ENCODE measurements at places on chromosomes 11 and 22.

DNA sequence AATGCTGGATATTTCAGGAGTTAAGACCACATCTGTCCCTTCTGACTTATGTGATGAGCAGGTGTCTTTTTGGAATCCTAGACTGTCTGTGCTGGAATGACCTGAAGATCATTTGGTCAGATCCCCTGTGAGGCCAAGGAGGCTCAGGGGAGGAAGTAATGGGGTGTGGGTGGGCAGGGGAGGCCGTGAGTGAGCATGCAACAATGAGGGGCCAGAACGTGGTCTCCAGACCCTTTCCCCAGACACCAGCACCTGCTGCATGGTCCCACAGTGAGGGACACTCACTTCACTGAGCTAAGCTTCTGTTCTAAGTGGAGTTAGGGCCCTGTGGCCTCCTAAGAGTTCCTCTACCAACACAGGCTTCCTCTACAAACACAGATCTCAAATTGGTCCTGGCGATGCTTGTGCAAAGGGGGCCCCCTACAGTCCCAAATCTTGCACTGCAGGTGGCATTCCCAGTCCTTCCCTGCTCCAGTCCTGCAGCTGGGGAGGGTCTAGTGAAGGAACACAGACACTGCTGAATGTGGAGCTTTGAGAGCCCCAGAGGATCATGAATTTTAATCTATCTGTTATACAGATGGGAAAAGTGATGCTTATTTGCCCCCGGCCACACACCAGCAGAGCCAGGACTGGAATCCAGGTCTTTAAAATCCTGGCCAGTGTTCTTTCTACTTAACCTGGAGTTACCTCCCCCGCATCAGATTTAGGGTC lies 7.4 kb downstream of the USP2 start:
- DNase-seq, result peak; percentile 28

- DNase-seq, result no peak
Observed at GRCh38 chr11:76339221-76339620, 41.7 kb downstream of the THAP12 start.

- DNase-seq, result no peak
Observed at GRCh38 chr11:12029738-12030363, 21.4 kb upstream of the DKK3 start.

DNA sequence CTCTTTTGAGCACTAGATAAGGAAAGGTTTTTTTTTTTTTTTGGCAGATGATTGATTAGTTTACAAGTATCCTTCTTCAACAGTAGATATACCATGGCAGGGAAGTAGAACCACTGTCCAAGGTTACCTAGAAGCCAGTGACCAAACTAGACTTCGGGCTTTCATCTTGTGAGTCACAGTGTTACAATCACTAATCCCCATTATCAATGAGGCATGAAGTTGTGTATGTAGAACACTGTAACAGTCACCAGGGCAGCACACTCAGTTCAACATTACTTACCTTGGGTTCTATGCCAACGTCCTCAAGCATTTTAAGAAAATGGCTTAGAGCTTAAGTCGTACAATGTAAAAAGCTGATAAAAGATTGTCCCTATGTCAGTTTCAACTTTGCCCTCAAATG lies 430.9 kb downstream of the ETS1 start:
- DNase-seq, result no peak

DNA sequence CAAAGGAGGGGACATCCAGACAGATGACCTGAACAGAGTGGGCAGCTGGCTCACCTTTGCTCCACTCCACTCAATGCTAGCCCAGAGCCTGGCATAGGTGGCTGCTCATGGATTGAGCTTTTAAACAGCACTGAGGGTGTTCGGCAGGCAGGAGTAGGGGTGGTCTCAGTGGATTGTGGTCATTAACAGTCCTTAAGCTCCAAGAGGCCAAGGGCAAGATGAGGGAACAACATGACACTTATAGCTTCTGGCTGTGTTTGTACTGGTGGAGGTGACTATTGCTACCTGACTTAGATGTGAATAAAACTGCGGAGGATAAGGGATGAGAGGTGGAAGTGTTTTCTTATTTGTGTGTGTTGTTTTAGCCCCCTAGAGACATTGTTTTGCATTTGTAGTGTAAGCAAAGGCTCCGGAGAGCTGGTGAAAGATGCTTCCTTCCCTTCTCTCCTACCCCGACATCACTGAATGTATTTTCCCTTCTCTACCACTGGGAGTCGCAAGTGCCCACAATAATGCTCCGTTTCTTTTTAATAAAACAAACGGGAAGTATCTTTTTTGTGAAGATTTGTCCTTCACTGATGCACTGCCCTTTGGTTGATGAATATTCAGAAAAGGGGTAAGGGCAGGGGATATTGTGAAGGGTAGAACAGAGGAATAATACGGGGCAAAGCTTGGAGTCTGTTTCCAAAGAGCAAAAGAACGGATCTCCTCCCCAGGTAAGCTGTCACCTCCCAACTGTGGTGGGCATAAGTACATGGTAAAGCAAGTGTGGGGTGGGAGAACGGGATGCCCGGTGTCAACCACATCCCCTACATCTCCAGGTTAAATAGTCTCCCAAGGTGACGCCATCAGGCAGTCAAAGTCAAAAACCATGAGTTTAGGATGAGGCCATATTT lies 27.5 kb upstream of the MTNR1B start:
- DNase-seq, result no peak

DNA sequence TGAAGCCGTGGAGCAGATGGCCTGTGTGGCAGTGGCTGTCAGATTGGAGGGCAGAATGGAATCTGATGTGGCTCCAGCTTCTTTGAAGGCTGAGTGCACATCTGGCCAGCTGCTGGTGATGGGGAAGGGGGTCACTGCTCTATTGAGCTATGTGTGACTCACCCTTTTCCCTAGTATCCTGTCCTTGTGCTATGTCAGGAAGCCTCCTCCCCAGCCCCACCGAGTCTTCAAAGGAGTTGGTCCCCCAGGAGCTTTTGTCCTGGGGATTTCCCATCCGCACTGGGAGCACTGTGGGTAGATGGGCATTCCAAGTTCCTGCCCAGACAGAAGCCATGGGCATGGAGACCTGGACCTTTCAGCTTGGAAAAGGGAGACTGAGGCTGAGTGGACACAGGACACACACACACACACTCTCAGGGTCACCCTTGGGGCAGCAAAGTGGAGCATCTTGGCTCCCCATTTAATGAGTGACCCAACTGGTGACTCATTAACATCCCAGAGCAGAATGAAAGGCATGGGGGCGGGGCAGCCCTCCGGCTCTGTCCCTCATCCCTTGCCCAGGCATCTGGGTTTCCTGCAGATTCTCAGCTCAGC lies 3.3 kb downstream of the SERPINH1 start:
- no peak for DNase-seq

DNA sequence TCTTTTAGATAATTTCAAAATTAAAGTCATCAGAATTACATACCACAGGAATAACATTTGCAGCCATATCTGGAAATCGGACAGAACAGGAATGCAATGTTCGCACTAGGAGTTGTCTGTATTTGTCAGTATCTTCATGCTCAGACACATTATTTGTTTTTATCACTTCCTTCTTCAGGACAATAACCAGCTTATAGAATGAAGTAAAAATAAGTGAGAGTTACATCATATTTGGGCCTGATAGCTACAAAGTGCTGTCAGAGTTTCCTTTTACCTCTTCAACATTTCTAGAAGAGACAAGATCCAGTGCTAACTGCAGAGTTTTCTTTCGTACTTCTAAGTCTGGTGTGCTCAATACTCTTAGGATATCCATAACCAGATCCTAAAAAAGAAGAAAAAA lies 18.9 kb downstream of the COPB1 start:
- DNase-seq, result no peak

GRCh38 chr11:16070573-16070972 lies 285.8 kb downstream of the SOX6 start:
- no peak for DNase-seq

DNA sequence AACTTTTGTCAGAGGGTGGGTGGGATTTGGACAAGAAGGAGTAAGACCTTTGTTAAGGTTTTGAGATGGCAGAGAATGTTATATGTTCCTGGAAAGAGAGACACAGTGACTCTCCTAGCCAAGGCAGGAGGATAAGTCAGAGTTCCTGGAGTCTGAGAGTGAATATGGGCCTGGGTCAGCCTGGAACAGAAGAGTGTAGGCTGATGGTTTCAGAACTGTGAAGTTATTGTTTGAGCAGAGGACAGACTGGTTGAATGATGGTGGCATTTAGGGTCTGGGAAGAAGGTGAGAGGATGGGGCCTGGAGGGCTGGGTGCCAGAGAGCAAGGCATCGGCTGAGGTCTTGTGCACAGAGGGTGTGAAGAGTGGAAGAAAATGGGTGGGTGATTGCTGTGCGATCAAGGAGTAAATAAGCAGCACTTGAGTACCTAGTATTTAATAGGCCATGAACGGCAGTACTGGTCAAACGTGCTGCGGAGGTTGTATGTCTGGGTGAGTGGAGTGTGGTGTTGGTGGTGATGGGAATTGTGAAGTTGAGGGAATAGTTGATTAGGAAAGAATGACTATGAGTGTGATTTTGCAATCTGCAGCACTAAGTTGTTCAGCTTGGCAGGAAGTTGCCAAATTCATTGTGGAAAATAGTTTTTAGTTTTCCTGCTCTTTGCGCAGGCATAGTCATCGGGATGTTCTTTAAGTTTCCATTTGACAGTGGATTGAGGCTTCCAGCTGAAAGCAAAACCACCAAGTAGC lies 1.8 kb downstream of the PANX1 start:
- no peak for DNase-seq

DNA sequence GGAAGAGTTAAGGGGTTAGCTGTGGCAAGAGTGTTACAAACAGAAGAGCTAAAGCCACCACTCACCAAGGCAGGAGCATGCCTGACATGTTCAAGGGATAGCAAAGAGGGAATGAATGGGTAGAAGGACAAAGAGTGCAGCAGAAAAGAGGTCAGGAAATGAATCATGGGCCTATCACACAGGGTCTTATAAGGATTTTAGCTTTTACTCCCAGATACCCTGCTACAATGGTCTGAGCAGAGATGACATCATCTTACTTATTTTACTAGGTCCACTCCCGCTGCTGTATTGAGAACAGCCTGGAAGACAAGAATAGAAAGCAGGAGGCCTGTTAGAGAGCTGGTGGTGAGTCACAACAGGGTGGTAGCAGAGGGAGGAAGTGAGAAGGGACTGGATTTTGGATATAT lies 9.8 kb downstream of the TRAF6 start:
- no peak for DNase-seq

GRCh38 chr11:57425565-57426438 lies 1.1 kb downstream of the SLC43A3 start:
- DNase-seq, result no peak

DNA sequence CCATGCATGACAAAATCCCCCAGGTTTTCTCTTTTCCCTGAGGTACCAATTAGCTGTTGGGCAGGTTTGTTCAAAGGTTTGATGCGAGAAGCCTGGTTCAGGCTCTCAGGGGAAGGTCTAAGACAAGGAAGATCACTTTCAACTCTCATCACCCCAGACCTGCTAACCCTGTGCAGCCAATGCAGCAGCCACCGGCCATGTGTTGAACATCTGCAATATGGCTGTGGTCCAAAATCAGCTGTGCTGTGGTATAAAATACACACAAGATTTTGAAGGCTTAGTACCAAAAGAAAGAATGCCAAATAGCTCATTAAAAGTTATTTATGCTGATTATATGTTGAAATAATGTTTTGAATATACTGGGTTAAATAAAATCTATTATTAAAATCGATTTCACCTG lies 58.5 kb downstream of the SMCO4 start:
- DNase-seq, result no peak

DNA sequence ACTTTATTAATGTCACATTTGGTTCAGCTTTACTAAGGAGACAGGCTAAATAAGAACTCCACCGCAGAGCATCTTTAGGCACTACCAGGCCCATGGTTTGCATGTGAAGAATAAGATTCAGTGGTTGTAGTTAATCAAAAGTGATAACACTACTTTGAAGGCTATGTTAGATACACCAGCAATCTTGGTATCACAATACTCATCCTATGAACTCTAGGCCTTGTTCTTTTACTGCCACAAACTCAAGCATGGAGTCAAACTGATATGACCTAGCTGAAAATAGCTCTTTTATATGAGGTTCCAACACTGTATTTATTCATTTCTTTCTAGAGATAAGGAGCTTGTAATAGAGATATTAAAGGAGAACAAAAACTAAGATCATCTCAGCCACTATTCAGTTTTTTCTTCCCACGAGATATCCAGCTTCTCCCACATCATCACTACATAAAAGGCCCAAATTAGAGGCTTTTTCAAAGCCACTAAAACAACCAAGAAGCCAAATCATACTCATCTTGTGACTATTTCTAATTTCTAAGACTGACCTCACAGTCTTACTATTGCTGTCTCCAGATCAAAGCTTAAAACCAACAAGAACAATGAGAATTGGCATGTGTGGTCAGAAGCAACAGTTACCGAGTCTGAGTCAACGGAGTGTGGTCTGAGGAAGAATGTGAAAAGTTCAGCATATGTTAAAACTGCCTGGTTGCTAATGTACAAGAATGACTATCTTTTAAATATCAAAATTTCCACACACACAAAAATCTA lies 25.1 kb upstream of the GUCY1A2 start:
- no peak for DNase-seq

DNA sequence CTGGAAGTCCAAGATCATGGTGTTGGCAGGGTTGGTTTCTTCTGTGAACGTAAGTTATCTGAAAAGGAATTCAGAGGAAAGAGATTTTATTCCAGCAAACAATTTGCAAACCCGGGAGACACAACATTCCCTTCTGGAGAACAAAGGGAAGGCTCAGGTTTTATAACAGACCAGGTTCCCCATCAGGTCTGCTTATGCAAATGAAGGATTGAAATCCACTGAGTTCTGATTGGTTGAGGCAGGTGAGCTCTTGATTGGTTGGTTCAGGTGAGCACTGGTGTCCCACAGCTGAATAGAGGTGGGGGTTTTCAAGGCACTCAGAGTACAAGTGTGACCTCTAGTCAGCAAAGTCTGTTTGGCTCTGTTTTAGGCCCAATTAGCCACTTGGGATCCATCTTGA lies 1306.8 kb downstream of the TBC1D22A start:
- DNase-seq, result no peak

DNA sequence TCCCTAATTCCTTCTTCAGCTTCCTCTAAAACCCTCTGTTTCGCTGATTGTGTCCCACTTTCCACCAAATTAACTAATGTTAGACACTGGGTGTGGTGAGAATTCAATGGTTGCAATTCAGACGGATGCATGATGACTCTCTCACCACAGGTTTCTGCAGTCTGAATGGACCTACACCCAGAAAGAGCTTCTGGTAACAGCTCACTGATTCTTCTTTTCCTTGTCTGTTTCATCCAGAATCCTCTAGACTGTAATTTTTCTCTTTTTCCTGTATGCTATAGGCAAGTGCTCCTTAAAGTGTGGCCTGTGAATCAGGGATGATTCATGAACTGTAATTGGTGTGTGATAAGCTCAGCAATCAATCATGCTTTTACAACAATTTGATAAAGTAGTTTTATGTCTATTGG lies 18.1 kb downstream of the MMP10 start:
- no peak for DNase-seq

- DNase-seq, result no peak
Observed at GRCh38 chr11:86593833-86594232, 78.6 kb downstream of the ME3 start.
